ENCODE measurements at places on chromosomes 2 and 18.
A peak's percentile ranks its signal among the peaks of the same experiment; 100 is the strongest.

DNA sequence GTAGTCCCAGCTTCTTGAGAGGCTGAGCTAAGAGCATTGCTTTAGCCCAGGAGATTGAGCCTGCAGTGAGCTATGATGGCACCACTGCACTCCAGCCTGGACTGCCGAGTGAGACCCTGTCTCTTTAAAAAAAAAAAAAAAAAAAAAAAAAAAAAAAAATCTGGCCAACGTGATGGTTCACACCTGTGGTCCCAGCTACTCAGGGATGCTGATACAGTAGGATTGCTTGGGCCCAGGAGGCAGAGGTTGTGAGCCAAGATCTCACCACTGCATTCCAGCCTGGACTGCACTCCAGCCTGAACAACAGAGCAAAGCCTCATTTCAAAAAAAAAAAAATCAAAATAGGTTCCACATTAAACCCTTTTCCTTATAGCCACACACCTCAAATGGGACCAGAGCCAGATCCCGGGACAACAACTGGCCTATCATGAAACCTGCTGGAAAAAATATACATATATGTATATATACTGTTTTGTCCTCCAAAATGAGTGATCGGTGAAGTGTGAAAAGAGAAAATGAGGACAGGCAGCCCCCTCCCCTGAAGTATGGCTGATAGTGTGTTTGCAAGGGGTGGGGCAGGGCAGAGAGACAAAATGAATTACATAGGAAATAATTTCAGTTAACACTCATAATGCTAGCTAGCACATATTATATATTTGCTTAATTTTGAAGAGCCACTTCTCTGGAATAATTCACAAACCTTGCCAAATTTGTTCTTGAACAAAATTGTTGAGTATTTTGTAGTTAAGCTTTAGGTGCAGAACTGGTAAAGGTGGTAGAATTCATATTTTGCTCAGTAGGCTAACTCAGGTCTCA, 22.9 kb downstream of the MAPRE2 start:
- H3K36me3 ChIP-seq, result no peaks in the 10 kb centered on the region
- DNase-seq, result no peak
- H3K4me3 ChIP-seq, result no peak overlapping the region
- no peaks in the 10 kb centered on the region for H3K4me1 ChIP-seq
- H3K27ac ChIP-seq, result no peak overlapping the region
- H3K27me3 ChIP-seq, result no peaks in the 10 kb centered on the region

DNA sequence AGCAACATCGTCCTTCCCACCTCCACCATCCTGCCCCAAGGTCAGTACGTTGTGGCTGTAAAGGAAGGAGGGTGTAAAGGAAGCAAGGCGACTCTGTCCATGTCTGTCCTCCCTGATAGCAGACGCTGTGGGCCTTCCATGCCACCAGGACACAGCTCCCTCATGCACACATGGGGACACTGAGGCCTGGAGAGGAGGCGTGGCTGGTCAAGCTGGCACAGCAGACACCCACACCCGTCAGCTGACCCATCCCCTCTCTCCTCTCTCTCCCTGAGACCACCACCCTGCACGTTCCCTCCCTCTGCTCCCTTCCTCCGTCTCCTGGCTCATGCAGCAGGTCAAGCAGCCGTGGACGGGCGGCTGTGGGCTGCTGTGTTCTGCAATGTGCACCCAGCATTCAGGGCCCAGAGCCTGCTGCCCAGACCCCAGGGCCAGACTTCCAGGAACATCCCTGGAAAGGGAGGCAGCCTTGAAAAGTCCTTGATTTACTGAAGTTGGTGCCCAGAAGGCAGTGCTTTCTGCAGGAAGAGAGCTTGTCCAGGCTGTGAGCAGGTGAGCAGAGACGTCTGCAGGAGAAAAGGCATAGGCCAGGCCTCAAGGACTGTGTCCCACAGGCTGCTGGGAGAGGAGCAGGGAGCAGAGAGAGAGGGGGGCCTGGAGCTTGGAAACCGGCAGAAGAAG, 133.6 kb downstream of the DDX1 start:
- no peak overlapping the region for H3K4me3 ChIP-seq
- DNase-seq, result no peak
- H3K27me3 ChIP-seq, result peaks cover 15% of the 10 kb centered on the region
- H3K4me1 ChIP-seq, result peaks cover 4% of the 10 kb centered on the region
- H3K27ac ChIP-seq, result no peak overlapping the region
- H3K36me3 ChIP-seq, result no peaks in the 10 kb centered on the region

DNA sequence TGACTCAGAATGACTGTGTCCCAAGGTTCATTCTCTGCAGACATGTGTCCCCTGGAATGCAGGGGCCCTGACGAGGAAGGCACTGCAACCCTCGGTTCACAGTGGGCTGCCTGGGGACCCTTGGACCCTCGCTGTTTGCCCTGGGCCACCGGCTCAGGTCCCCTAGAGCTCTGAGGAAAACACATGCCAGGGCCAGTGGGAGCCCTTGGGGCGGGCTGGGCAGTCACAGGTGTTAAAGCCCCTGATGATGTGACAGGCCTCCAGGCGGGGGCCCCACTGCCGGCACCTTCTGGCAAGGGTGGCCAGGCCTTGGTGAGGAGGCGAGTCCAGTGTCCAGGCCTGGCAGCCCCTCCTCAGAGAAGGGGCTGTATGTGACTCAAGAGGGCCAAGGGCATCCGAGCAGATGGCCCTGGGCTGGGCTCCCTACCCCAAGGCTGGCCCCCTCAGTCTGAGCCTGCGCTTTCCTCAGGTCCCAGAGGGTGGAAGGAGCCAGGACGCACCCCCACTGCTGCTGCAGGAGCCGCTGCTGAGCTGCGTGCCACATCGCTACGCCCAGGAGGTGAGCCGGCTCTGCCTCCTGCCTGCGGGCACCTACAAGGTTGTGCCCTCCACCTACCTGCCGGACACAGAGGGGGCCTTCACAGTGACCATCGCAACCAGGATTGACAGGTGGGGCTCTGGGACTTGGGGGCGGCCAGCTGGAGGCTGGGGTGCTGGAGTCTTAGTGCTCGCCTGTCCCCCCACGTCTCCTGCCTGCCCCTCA, 11.1 kb downstream of the CAPN10 start:
- H3K4me1 ChIP-seq, result no peaks in the 10 kb centered on the region
- no peaks in the 10 kb centered on the region for H3K36me3 ChIP-seq
- H3K4me3 ChIP-seq, result no peak overlapping the region

DNA sequence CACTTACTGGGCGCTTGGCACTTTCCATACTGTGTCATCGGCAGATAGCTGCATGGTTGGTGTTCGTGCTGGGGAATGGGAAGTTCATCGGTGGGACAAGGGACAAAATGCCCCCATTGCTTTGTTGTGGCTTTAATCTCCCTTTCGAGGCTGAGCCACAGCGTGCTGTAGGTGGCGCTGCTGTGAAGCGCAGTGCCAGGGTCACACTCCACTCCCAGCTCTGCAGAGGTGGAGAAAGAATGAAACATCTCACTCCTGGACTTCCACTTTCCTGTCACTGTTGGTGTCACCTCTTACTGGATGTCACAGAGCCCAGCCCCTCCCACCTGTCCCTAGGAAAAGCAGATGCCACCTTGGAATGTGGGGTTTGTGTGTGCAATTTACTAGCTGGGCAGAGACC, 8.7 kb downstream of the TYMS start:
- H3K36me3 ChIP-seq, result peaks cover 25% of the 10 kb centered on the region
- H3K27me3 ChIP-seq, result no peaks in the 10 kb centered on the region
- H3K4me1 ChIP-seq, result no peaks in the 10 kb centered on the region

- no peak overlapping the region for H3K4me3 ChIP-seq
- no peaks in the 10 kb centered on the region for H3K4me1 ChIP-seq
- no peaks in the 10 kb centered on the region for H3K27me3 ChIP-seq
- no peak for DNase-seq
- no peak overlapping the region for H3K27ac ChIP-seq
Observed at GRCh38 chr2:211371465-211371864, 815.1 kb downstream of the CPS1 start.

DNA sequence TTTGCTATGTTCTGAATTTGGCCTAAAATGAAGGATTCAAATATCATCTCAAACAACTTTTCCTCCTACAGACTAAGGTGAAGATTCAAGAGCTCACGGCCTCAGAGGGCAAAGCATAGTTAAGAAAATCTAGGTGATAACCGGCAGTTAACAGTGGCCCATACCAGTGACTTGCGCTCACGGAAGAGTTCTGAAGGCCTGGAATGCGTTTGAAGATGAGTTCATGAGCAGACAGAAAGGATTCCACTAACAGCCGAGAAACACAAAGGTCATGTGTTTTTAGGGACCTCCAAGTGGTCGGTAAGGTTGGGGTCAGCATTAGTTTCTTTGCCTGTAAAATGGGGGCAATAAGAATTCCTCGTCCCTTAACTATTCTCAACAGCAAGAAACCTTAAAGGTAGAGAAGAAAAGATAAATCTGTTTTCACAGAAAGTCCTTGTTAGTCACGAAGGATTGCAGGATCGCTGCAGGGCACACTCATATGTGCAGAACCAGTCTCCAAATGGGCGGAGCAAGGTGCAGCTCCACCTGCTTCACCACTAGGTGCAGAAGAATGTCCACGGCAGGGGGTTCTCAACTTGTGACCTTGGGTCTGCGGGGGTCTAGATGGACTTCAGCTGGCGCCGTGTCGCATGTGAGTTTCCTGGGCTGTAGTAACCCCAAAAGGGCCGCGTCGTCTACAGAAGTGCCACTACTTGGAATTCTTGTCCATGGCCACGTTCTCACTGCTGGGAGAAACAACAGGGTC, 708 bp upstream of the RPIA start:
- H3K36me3 ChIP-seq, result no peaks in the 10 kb centered on the region
- H3K4me3 ChIP-seq, result peak overlapping the region; percentile 80
- H3K27ac ChIP-seq, result peak overlapping the region; percentile 48
- DNase-seq, result peak; percentile 2

DNA sequence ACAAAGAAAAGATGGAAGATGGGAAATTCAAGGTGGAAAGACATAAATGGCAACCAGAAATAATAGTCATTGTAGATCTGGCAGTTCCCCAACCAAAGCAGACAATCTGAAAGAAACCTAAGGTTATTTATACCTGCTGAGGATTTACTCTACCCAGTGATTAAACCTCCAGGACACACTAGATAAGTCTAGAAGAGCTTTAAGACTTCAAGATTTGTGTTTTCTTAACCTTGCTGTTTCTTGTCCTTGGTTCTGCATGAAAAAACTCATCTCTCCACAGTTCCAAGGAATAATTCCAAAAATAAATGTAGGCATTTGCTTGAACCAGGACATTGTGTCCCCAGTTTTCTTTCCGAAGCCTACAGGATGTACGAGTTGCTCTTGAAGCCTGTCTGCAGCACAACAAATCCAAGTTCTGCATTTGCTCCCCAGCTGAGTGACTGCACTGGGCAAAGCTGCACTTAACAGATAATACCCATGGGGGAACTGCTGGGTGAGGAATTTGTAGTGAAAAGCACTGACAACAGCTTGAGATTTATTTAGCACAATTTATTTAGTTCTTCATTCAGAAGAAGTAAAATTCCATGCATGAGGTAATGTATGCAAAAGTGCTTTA, 19.8 kb downstream of the DTNA start:
- H3K27ac ChIP-seq, result no peak overlapping the region
- no peaks in the 10 kb centered on the region for H3K4me1 ChIP-seq
- H3K27me3 ChIP-seq, result no peaks in the 10 kb centered on the region
- H3K36me3 ChIP-seq, result no peaks in the 10 kb centered on the region
- no peak for DNase-seq
- H3K4me3 ChIP-seq, result no peak overlapping the region

DNA sequence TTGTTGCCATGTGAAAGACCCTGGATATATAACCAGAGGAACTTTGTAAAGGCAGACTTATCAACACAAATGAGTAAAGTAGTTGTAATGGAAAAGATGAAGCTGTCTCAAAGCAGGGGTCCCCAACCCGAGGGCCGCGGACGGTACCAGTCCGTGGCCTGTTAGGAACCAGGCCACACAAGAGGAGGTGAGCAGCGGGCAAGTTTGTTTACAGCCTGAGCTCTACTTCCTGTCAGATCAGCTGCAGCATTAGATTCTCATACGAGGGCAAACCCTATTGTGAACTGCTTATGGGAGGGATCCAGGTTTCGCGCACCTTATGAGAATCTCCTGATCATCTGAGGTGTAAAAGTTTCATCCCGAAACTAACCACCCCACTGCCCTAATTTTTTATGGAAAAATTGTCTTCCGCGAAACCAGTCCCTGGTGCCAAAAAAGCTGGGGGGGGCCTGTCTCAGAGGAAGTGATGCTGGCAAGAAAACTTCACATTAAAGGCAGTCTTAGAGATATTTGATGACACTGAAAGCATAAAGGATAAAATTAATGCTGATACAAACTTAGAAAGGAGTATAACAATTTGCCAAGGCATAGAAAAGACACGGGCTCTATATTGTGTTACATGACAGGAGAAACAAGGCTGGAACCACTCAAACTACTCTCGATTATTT, 57.5 kb upstream of the MSTN start:
- H3K4me1 ChIP-seq, result peaks cover 6% of the 10 kb centered on the region
- H3K36me3 ChIP-seq, result no peaks in the 10 kb centered on the region
- H3K27ac ChIP-seq, result no peak overlapping the region
- no peak overlapping the region for H3K4me3 ChIP-seq

- no peak overlapping the region for H3K4me3 ChIP-seq
- H3K27ac ChIP-seq, result peak overlapping the region; percentile 28
- H3K27me3 ChIP-seq, result no peaks in the 10 kb centered on the region
Observed at GRCh38 chr2:222993920-222994650, 57.9 kb upstream of the KCNE4 start.

All from astrocyte (in vitro differentiated cells and primary cell).